CD8-positive, alpha-beta memory T cell (primary cell): ENCODE measurements at places on chromosomes 16 and 17. TPM values are rescaled to one million over a fixed set of nuclear protein-coding genes. Genes with fewer than 3 reads are reported as not detected.

The MIEF2 gene
- 5.6 TPM for total RNA-seq

The MATCAP1 gene
- 15.6 TPM for total RNA-seq

The RUNDC1 gene
- 12.8 TPM for total RNA-seq

The VAT1L gene
- not detected for total RNA-seq

The HOXB9 gene
- 2.6 TPM for total RNA-seq

The SLC25A39 gene
- 159 TPM for total RNA-seq

The TMEM132E gene
- total RNA-seq: not detected

The SEPTIN12 gene
- not detected for total RNA-seq

The KRTAP1-5 gene
- total RNA-seq: not detected

The TGFB1I1 gene
- 1.1 TPM for total RNA-seq

The KRTAP2-1 gene
- total RNA-seq: not detected

- no peak for DNase-seq
Measured at GRCh38 chr17:5077781-5078105, 524 bp upstream of the ZFP3 start.

GRCh38 chr16:29806641-29807425 lies 504 bp downstream of the MAZ start:
- peak; percentile 51 for DNase-seq

GRCh38 chr16:67054901-67055300 lies 26.0 kb downstream of the CBFB start:
- no peak for DNase-seq

GRCh38 chr17:1482680-1483079 lies 9.8 kb downstream of the MYO1C start:
- no peak for DNase-seq

DNA sequence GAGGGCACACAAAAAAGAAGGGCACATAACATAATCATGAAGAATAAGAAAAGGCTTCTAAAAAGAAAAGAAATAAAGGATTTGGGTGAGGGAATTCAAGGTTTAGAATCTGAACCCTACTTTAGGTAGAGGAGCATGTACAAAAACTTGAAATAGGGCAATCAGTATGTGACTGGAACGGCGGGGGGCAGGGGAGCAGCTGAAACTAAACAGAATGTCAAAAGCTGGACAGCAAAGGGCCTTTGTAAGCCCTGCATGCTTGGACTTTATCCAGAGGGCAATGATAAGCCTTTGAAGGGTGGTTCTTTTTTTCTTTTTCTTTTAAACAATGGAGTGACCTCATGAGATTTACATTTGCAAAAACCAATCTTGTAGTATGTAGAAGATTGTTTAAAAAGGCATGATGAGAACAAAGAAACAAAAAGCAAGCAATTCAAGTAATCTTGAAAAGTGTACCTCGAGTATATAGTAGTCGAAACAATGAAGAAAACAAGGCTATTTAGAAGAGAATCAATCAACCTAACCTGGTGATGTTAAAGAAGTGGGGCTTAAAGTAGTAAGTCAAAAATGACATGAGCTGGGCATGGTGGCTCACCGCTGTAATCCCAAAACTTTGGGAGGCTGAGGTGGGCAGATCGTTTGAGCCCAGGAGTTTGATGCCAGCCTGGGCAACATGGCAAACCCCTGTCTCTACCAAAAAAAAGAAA lies 46.7 kb upstream of the ANKFY1 start:
- DNase-seq: no peak

- DNase-seq: no peak
Measured at GRCh38 chr17:77744066-77744988, 214.2 kb upstream of the TNRC6C start.

DNA sequence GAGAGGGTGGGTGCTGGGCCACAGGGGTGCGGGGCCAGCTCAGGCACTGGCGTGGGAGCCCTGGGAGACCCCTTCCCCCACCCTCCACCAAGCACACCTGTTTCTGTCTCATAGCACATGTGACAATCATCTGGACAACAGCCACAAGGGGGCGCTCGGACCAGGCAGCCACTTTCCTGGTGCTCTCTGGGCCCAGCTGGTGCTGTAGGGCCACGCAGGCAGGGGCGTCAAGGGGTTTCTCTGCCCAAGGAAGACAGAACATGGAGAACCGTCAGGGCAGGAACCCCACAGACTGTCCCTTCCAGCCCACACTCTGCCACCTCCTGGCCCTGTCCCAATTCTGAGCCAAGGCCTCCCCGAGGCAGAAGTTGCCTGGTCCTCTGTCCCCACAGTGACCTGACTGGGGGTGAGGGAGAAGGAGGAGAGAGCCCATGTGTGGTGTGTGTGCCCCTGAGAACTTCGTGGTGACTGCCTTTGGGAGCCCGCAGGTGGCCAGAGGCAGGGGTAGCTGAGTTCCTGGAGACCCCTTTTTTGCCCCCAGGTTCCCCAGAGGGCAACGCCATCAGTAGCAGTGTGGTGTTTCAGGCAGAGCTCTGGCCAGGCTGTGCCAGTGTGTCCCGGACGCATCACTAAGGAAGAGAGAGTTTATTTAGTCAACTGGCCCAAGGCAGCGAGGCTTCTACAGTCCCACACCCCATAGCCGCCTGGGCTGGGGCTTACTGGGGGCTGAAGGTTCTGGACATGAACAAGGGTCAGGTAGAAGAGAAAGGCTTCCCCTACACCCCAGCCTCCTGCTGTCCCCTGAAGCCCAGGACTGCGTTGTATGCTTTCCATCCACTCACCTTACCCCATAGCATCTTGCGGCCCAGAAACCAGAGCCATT lies 3.1 kb upstream of the SETD6 start:
- peak; percentile 86 for DNase-seq

DNA sequence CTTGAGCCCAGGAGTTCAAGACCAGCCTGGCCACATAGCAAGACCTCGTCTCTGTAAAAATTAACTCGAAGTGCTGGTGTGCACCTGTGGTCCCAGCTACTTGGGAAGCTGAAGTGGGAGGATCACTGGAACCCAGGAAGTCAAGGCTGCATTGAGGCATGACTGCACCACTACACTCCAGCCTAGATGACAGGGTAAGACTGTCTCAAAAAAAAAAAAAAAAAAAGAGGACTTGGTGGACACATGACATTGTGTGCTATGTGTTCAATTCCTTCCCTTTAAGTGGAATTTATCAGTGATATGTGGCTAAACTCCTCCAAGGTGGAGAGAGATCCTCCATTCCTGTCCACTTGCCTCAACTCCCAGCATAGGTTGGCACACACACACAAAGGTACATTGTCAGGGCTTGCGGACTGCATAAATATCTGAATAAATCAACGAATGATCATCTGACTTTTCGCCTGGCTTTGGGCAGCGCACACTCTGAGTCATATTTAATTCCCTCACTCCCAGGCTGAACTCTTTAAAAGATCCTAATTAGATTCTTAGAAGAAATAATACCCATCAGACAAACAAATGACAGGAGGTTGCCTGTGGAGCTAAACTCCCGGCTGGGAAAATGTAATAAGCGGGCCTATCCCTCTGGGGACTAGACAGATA lies 25.0 kb upstream of the SYT17 start:
- no peak for DNase-seq

GRCh38 chr17:42072323-42073187 lies 22.2 kb upstream of the C17orf113 start:
- no peak for DNase-seq

- DNase-seq: no peak
Measured at GRCh38 chr17:60102632-60103096, 23.9 kb upstream of the HEATR6 start.

- no peak for DNase-seq
Measured at GRCh38 chr17:81075307-81075706, 40.4 kb downstream of the BAIAP2 start.

DNA sequence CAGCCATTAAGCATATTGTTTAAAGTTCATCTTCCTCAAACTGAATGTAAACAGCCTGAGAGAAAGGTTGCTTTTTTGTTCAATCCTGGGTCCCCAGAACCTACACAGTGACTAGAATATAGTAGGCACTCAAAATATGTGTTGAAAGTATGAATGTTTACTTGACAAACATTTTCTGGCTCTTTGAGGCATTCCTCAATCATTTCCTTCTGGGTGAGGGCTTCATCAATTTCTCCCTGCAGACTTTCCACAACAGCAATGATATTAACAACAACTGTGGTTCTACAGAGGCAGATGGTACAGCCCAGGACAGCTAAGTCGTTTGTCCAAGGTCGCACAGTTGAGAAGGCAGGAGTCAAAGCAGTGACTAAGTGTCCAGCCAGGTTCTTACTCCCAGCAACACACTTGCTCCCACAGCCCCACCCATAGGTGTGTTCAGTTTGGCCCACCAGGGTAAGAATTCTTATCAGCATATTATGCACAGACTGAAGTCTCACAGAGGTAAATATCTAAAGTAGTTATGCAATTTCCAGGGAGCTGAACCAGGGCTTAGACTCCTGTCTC lies 61.1 kb downstream of the HS3ST3B1 start:
- DNase-seq: no peak

- no peak for DNase-seq
Measured at GRCh38 chr16:19481769-19482168, 40.1 kb downstream of the GDE1 start.

DNA sequence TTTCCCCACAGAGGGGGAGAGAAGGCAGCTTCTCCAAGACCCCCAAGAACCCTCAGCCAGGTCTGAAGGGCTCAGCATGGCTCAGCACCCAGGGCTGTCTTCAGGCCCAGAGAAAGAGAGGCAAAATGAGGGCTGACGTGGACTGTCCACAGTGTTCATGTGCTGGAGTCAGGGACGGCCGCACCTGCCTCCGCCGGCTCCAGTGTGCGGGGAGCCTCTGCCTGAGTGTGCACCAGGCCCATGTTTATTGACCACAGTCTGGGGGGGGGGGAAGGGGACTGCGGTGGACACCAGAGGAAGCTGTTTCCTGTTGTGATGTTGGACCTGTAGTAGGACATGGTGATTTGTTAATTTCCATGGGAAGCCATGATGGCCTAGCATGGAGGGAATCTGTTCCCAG lies 6.9 kb downstream of the MRM1 start:
- no peak for DNase-seq

DNA sequence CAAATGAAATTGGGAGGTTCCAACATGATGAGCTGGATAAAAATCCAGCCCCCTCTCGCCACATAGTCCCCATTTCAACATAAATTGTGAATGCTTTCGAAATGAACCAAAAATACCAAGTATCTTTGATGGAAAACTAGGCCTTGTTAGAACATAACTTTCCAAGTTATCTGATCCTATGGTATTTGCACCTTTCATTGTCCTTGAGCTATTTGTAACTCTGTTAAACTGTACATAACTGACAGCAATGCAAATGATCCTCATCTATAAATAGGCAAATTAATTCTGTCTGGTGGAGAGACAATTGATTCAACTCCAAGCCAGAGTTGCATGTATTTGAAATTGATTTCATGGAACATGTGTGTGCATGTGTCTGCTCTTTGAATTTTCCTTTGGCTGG lies 18.2 kb downstream of the CMTM4 start:
- DNase-seq: no peak

- no peak for DNase-seq
Measured at GRCh38 chr16:76970745-76971099, 220.3 kb upstream of the MON1B start.

GRCh38 chr16:31352376-31353115 lies 2.4 kb upstream of the ITGAX start:
- DNase-seq: no peak

- no peak for DNase-seq
Measured at GRCh38 chr17:59778996-59779395, 71.5 kb downstream of the VMP1 start.

GRCh38 chr16:72983241-72983640 lies 64.7 kb downstream of the ZFHX3 start:
- DNase-seq: no peak

- no peak for DNase-seq
Measured at GRCh38 chr17:65463242-65463641, 98.2 kb downstream of the AXIN2 start.

DNA sequence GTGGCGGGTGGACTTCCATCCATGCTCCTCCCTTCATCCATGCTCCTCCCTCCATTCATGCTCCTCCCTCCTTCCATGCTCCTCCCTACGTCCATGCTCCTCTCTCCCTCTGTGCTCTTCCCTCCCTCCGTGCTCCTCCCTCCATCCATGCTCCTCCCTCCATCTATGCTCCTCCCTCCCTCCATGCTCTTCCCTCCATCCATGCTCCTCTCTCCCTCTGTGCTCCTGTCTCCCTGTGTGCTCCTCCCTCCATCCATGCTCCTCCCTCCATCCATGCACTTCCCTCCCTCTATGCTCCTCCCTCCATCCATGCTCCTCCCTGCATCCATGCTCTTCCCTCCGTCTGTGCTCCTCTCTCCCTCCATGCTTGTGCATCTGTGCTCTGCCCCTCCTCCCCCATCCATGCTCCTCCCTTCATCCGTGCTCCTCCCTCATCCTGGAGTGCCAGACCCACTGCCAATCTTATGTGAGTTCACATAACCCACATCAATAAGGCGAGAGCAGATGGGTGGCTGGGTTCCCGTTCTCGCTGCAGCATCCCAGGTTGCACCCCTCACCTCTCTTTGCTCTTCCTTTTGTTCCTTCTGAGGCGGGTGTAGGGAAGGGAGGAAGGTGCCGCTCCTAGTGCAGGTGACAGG lies 22.8 kb downstream of the KSR1 start:
- DNase-seq: no peak

DNA sequence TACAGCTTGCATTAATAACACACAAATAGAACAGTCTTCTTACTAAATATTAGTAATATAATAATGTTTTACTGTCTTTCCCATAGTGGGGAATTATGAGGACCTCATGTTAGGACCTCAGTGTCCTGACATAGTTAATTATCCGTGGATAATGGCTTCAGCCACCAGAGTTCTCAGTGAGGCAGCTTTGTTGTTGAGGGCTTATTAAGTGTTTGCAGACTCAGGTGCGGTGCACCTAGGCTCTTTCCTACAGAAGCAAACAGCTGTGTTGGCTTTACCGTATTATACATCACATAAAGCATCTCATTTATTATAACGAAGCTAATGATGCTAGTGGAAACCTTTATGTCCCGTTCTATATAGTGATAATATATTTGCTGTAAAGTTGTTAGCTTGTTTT lies 246.7 kb downstream of the FTO start:
- DNase-seq: no peak

GRCh38 chr17:7019839-7020519 lies 2.9 kb upstream of the BCL6B start:
- DNase-seq: no peak

- DNase-seq: no peak
Measured at GRCh38 chr17:50890675-50891516, 24.7 kb upstream of the TOB1 start.

- DNase-seq: no peak
Measured at GRCh38 chr17:77476931-77477805, 336.4 kb downstream of the SEC14L1 start.

DNA sequence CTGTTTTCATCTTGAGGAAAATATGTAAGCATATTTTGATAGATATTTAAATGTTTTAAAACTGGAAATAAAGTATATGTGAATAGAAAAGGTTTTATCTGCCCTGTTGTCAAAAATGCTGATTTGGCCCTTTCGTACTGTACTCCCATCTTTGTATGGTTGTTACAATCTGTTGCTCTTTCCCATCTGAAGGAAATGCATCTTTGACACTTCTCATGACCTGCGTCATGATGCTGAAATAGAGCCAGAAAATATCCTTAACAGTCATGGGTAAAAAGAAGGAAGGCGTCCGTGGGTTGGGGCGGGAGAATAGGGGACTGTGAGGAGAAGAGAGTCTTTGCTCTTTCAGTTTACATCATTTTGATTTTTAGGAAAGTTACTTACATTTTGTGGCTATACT lies 327.7 kb downstream of the BCAS3 start:
- no peak for DNase-seq

GRCh38 chr17:1056761-1057160 lies 59.8 kb downstream of the TIMM22 start:
- DNase-seq: no peak
